ENCODE measurements at places on chromosomes 5 and 9.

DNA sequence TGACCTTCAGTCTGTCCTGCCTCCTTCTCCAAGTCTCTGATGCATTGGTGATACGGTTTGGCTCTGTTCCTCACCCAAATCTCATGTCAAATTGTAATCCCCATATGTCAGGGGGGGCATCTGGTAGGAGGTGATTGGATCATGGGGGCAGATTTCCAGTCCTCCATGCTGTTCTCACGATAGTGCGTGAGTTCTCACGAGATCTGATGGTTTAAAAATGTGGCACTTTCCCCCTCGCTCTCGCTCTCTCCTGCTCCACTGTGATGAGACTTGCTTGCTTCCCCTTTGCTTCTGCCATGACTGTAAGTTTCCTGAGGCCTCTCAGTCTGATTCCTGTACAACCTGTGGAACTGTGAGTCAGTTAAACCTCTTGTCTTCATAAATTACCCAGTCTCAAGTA, 14.7 kb upstream of the ANKRD34B start:
- no peak for DNase-seq

- no peak for DNase-seq
These were observed 5.5 kb downstream of the FSTL4 start for GRCh38 chr5:133606835-133607234.

GRCh38 chr9:131180454-131180853, 55.1 kb downstream of the NUP214 start:
- DNase-seq: no peak

DNA sequence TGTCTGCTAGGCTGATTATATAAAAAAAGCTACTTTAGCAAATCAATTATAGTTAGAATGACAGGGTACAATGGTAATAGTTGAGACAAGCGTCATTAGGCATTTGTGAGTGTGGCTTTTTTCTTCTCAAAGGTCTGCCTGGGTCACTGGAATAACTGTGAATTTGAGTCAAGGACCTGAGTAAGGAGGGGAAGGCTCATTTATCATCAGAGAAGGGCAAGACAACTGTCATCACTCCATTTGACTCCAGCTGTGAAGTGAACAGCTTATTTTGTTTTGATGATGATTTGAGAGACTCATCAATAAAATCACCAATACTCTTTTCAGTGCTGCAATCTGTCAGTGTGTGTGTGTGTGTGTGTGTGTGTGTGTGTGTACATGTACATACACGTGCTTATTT, 118.6 kb downstream of the MAT2B start:
- DNase-seq: no peak

- no peak for DNase-seq
These were observed 331.9 kb upstream of the CCNG1 start for GRCh38 chr5:163105456-163105855.

DNA sequence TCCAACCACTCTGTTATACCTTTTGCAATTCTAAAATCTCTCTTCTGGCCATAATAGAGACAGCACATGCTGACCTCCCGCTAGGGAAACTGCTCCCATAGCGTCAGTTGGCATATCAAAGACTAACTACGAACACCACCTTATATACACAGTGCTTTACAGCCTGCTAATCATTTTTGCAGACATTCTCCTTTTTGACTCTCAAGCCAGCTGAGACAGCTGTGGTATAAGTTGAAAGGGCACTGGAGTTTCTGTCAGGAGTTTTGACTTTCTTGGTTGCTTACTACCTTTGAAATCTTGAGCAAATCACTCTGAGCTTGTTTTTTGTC, 160.2 kb upstream of the TBCA start:
- DNase-seq: no peak

DNA sequence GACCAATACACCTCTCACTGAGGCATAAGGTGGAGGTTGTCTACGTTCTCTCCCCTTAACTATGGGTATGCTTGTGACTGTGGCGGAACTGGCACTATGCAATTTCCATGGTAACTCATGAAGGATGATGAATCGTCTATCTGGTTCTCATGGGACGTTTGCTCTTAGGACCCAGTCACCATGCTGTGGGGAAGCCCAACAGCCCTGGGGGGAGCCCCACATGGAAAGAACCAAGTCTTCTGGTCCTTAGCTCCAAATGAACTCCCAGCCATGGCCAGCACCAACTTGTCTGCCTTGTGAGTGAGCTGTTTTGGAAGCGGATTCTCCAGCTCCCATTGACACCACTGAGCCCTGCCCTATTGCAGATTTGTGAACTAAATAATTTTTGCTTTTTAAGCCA, 188.7 kb upstream of the S1PR3 start:
- DNase-seq: no peak

DNA sequence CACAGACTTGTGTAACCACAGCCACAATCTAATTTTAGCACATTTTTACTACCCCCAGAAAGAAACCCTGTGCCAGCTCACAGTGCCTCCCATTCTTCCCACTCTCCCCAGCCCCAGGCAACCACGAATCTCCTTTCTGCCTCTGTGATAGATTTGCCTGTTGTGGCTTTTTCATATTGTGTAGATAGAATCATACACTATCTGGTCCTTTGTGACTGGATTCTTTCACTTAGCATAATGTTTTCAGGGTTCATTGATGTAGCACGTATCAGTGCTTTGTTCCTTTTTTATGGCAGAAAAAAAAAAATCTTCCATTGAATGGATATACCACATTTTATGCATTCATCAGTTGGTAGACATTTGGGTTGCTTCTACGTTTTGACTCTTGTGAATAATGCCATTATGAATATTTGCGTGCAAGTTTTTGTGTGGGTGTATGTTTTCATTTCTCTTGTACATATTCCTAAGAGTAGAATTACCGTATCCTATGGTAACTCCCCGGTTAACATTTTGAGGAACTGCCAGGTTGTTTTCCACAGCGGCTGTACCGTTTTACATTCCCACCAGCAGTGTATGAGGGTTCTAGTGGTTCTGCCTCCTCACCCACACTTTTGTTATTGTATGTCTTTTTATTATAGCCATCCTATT, 64.5 kb downstream of the RCL1 start:
- no peak for DNase-seq

GRCh38 chr9:128250839-128251731, 24.7 kb downstream of the GOLGA2 start:
- no peak for DNase-seq

DNA sequence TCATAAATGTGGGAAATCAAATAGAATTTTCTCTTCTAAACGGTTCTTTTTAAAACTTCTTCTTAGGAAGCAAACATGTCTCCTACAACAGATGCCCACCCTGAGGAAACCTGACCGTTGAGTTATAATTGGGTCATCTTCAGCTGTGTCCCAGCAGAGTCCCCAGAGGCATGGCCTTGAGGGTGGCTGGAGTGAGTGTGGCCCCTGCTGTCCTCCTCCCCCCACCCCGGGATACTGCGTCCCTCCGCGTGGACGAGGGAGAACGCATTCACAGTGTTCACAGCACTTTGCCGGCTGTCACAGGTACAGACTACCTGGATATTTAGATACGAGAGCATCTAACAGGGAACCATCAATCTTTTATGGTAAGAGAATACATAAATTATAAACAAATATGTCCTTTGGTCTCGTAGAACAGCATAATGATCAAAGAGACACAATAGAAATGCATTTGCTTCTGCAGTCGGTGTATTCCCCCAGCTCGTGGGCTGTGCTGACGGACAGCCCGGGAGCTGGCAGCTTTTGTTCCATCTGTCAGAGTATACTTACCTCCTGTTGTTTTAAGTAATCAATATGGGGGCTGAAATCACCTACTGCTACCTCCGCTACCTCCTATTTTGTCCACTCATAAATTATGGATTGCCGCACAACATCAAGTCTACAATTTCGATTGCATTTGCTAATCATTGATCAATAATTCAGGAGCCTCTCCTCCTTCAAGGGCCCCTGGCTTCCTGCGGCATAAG, 214.7 kb downstream of the IRX2 start:
- DNase-seq: no peak

GRCh38 chr9:127118597-127119319, 3.7 kb downstream of the ANGPTL2 start:
- no peak for DNase-seq

DNA sequence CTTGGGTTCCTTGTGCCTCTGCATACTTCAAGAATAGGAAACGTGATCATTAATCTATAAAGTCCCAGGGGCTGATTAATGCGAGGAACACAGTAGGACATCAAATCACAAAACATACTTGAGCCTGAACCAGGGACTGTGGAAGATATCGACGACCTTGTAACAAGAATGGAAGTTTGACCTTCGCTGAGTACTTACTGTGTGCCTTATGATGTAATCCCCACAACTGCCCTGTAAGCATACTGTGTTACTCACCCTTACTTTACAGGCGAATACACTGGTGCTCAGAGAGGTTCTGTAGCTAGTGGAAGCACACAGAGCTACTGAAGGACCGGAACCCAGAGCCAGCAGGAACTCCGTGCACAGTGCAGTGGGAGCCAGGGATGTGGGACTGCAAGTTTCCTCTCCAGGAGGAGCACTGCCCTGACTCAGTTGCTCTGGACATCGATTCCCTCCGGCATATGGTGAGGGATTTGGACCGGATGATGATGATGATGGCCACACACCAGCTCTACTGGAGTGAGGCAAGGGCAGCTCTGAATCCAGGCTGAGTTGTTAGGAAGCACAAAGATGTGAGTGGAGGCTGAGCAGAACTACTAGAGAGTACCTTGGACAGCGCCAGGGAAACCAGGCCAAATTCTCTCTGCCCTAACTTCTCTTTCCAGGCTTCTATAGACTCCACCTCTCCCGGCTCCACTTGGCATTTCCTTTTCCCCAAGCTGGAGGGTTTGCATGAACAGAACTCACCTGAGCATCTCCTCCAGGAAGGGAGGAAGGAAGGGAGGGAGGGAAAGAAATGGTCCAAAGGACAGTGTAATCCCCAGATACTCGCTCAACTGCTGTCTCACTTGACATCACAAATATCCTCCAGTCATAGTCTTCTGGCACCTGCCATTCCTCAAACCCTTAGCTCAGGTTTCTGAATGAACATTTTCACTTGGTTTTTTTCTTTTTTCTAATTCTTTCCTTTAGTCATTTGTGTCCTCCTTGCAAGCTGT, 1.5 kb upstream of the GABBR2 start:
- DNase-seq: no peak

DNA sequence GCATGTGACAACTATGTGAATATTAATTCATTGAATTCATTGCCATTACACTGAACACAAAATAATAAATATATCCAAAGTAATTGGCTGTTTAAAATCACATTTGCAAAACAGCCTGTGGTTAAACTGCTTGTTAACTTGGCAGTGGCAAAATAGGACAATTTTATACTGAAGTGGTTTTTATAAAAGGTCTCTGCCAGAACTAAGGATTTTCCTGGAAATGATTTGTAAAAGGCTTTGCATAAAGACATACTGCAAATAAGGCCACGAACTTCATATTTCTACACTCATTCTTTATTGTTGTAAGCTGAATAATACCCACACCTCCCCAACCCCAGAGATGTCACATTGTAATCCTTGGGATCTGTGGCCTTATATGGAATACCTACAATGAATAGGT, 370.3 kb upstream of the RGMB start:
- no peak for DNase-seq

GRCh38 chr5:40497573-40497972, 182.1 kb upstream of the PTGER4 start:
- no peak for DNase-seq

- DNase-seq: no peak
These were observed 80.7 kb upstream of the ADAMTS19 start for GRCh38 chr5:129379406-129379805.

- peak; percentile 19 for DNase-seq
These were observed 809 bp downstream of the SLC44A1 start for GRCh38 chr9:105245029-105245890.

DNA sequence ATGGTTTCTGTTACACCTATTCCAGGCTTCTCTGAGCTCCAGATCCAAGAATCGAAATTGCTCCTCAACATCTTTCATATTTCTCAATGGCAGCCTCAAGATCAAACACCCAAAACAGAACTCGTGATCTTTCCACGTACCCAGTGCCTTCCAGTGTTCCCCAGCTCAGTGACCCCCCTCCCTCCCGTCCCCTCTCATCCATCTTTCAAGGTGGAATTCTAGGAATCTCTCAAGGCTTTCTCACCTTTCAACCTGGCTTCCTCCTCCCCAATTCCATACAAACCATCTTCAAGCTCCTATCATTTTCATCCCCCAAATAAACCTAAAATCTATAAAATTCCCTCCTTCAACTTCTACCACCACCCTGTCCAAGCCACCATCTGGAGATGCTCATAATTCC, 615.3 kb downstream of the BNC2 start:
- no peak for DNase-seq

DNA sequence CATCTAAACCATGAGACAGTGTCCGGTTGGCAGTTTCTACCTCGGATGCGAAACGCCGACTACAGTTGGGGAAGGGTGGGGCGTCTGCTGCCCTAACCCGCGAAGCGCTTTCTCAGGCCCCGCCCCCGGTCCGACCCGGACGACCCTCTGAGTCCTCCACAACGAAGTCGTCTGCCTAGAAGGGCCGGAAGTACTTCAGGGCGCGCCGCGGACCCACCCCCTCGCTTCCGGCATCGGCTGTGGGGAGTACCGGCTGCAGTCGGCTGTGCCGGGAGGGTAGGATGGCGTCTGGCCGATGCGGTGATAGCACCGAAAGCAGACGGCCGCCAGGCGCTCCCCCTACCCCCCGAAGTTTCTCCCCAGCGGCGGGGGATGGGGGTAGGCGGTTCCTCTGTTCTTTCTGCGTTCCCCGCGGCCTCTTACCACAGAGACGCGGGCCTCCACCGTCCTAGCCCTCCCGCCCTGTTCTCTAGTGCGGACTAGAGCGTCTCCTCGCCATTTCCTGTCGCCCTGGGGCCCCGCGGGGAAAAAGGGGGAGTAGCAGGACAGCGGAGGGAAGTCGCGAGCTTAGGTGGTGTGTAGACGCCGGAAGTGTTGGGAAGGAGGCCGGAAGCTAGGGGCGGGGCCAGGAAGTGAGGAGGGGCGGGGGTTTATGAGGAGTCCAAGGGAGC, at the start of gene TRIM41:
Gene TRIM41 (plus strand): TSS at position 224 of the 671 bp plus-strand sequence. CDS start 719 bp downstream, outside the sequence.
- no peak for DNase-seq

- DNase-seq: no peak
These were observed 18.6 kb upstream of the NOTCH1 start for GRCh38 chr9:136564379-136564988.

GRCh38 chr9:4620057-4620765, 41.9 kb upstream of the PLPP6 start:
- no peak for DNase-seq

DNA sequence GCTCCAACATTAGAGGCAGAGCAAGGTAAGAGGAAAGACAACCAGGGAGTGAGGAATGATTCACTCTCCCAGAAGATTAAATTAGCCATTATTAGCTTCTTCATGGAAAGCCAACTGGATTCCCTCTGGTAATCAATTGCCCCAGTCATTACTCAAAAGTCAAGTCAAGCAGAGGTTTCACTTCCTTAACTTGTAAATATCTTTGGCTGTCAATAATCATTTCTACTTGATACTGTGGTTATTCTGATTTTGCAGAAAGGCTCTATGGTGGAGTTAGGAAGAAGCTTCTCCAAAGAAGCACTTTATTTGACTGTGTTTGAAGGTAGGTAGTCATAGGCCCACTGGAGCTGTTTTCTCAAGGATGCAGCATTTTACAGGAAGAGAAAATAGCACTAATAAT, 78.0 kb downstream of the JAKMIP2 start:
- DNase-seq: no peak

- no peak for DNase-seq
These were observed 51.4 kb upstream of the BNC2 start for GRCh38 chr9:16921855-16922254.

- no peak for DNase-seq
These were observed 24.9 kb downstream of the TAS2R1 start for GRCh38 chr5:9605041-9605838.

GRCh38 chr9:14347406-14348122, 33.6 kb upstream of the NFIB start:
- DNase-seq: peak; percentile 20

GRCh38 chr9:114003351-114003750, 74.7 kb downstream of the AMBP start:
- peak; percentile 63 for DNase-seq

Measured in DMS 273 treated with DMSO at 0.1 percent for 48 hours (cell line).